Tibial nerve (tissue), 4 donors: ENCODE measurements at places on chromosomes 7 and 10. TPM values are rescaled to one million over a fixed set of nuclear protein-coding genes. Genes with fewer than 3 reads are reported as not detected.

The AKR1C4 gene
- total RNA-seq: not detected

The GRM3 gene
- not detected for total RNA-seq

The TMEM213 gene
- total RNA-seq: not detected

The NODAL gene
- total RNA-seq: not detected

The EPO gene
- total RNA-seq: 0.59 TPM

The CFAP58 gene
- 0.20 TPM for total RNA-seq

The FKBP6 gene
- total RNA-seq: not detected

The ERCC6 gene
- 21.0 TPM for total RNA-seq

The CLRN3 gene
- total RNA-seq: not detected

The NCF1 gene
- total RNA-seq: 3.5 TPM

The SPDYE16 gene
- total RNA-seq: 0.98 TPM

The MEPCE gene
- total RNA-seq: 45.0 TPM
